Activated T-cell treated with anti-CD3 and anti-CD28 coated beads, Interleukin-2, amount 50 U/mL, for 72 hours (primary cell): ENCODE measurements at places on chromosomes 5 and 9. TPM values are rescaled to one million over a fixed set of nuclear protein-coding genes. Genes with fewer than 3 reads are reported as not detected.

DNA sequence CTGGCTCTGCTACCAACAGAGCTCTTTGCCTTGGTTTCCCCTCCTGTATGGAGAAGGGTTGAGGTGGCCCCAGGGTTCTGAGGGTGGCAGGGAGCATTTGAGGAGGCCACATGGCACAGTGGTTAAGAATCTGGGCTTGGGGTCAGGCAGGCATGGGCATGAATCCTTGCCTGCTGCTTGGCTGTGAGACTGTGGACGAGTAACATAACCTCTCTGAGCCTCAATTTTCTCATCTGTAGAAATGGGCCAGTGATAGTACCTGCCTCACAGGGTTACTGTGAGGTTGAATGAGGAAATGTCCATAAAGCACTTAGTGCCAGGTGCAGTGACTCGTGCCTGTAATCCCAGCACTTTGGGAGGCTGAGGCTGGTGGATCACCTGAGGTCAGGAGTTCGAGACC lies 5.1 kb upstream of the NDST1 start:
- H3K4me1 ChIP-seq, result no peaks in the 10 kb centered on the region
- H3K27ac ChIP-seq, result no peak overlapping the region
- no peak for DNase-seq
- H3K27me3 ChIP-seq, result no peaks in the 10 kb centered on the region
- no peak overlapping the region for H3K4me3 ChIP-seq

ARL14EPL gene
- total RNA-seq, result not detected

DNA sequence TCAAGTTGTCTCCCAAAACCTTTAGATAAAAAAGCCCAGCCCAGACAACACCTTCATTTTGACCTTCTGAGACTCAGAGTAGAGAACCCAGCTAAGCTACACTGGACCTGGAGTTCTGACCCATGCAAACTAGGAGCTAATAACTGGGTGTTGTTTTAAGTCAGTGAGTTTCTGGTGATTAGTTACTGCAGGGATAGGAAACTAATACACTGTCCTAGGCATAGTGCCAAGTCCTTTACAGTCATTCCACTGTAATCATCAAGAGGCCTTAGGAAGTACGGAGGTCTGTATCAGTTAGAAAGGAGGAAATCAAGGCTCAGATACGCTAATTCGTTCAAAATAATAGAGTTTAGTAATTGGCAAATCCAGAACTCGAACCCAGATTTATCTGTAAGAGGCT lies 197.9 kb downstream of the KCTD16 start:
- DNase-seq, result no peak
- H3K36me3 ChIP-seq, result no peaks in the 10 kb centered on the region
- no peak overlapping the region for H3K27ac ChIP-seq
- no peaks in the 10 kb centered on the region for H3K4me1 ChIP-seq

DNA sequence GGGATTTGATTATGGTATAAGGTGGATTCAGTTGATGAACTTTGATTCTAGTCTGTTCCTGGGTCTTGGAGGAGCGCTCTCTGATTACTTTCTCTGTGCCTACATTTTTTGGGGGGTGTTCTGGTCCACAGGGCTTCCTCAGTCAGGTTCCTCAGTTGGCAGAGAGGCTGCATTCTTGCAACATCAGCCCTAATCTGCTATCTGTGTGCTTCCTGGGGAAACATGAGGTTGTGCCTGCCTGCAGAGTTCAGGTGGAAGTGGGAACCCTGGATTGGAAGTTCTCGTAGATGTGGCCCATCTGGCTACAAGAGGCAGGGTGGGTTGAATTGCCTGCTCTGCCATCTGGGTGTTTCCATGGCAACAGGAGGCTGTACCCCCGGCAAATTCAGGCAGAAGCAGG lies 24.5 kb downstream of the POLK start:
- H3K27ac ChIP-seq, result no peak overlapping the region
- no peaks in the 10 kb centered on the region for H3K27me3 ChIP-seq
- H3K4me3 ChIP-seq, result no peak overlapping the region
- peaks cover 16% of the 10 kb centered on the region for H3K4me1 ChIP-seq
- no peak for DNase-seq
- H3K36me3 ChIP-seq, result peaks cover 16% of the 10 kb centered on the region

- H3K27ac ChIP-seq, result no peak overlapping the region
- H3K4me3 ChIP-seq, result no peak overlapping the region
- no peaks in the 10 kb centered on the region for H3K27me3 ChIP-seq
- H3K4me1 ChIP-seq, result no peaks in the 10 kb centered on the region
Measured at GRCh38 chr5:166509085-166509484, 1782.4 kb upstream of the WWC1 start.

- no peaks in the 10 kb centered on the region for H3K27me3 ChIP-seq
- peaks cover 81% of the 10 kb centered on the region for H3K4me1 ChIP-seq
- H3K36me3 ChIP-seq, result peaks cover 71% of the 10 kb centered on the region
- DNase-seq, result no peak
Measured at GRCh38 chr9:91342575-91342974, 19.1 kb downstream of the AUH start.

DNA sequence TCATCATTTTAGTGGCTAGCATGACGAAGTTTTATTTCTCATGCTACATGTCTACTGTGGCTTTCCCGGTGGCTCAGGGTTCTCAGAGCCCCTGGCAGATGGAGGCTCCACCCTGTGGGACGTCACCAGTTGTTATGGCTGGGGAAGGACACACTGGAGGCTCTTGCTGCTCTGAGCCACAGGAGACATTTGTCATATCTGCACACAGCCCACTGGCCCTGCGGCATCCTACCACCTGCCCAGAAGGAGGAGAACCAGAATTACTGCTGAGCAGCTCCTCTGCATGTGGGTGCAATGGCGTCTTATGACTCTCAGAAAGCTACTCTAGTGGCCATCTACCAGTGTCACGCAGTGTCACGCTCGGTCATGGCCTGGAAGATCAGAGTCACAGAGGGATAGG lies 6.6 kb downstream of the OR13J1 start:
- peaks cover 23% of the 10 kb centered on the region for H3K27me3 ChIP-seq
- H3K36me3 ChIP-seq, result no peaks in the 10 kb centered on the region
- no peak overlapping the region for H3K4me3 ChIP-seq
- H3K27ac ChIP-seq, result no peak overlapping the region

DNA sequence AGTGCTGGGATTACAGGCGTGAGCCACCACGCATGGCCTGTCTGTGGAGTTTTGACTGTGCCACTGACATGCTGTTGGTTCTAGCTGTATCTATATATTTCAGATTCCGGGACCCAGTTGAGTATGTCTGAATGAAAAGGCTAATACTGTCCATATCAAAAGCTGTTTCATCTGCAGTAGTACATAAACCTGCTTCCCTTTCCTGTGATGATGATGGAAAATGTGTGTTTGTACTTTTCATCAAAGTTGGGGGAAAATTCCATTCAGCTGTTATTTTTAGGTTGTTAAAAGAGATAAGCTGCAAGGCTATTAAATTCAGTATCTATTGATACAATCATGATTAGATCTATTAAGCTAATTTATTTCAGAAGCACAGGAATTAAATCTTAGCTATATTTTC lies 237.6 kb upstream of the ADAMTSL1 start:
- H3K4me1 ChIP-seq, result peaks cover 7% of the 10 kb centered on the region
- peaks cover 16% of the 10 kb centered on the region for H3K27me3 ChIP-seq
- H3K36me3 ChIP-seq, result no peaks in the 10 kb centered on the region
- no peak overlapping the region for H3K27ac ChIP-seq

ATP10B gene
- total RNA-seq, result not detected

GAS1 gene
- total RNA-seq, result 0.07 TPM

PCDHGA1 gene
- total RNA-seq, result 0.05 TPM

DNA sequence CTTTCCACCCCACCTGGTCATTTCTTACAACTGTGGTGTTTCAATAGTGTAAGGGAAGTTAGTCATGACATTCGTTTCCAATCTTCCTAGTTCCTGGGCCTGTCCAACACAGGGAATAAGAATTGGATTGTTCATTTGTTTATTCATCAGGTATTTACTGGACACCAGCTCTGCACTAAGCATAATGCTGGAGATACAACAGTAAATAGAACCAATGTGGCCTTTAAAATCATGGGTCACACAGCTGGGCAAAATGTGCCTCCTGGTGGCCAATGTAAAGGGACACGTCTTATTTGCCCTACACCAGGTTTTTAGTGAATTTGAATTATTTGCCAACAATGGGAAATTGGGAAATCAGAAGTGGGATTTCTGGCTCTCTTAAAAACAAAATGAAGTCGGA lies 10.4 kb downstream of the ABLIM3 start:
- no peaks in the 10 kb centered on the region for H3K36me3 ChIP-seq
- no peak for DNase-seq
- H3K4me3 ChIP-seq, result no peak overlapping the region
- peaks cover 4% of the 10 kb centered on the region for H3K4me1 ChIP-seq
